Fibroblast of lung (primary cell): ENCODE measurements at places on chromosomes 11 and 22.

- H3K36me3 ChIP-seq, result no peaks in the 10 kb centered on the region
- peak; percentile 3 for DNase-seq
- no peak overlapping the region for H3K27ac ChIP-seq
- H3K4me1 ChIP-seq, result no peaks in the 10 kb centered on the region
Observed at GRCh38 chr11:31045335-31045734, 324.2 kb downstream of the DCDC1 start.

DNA sequence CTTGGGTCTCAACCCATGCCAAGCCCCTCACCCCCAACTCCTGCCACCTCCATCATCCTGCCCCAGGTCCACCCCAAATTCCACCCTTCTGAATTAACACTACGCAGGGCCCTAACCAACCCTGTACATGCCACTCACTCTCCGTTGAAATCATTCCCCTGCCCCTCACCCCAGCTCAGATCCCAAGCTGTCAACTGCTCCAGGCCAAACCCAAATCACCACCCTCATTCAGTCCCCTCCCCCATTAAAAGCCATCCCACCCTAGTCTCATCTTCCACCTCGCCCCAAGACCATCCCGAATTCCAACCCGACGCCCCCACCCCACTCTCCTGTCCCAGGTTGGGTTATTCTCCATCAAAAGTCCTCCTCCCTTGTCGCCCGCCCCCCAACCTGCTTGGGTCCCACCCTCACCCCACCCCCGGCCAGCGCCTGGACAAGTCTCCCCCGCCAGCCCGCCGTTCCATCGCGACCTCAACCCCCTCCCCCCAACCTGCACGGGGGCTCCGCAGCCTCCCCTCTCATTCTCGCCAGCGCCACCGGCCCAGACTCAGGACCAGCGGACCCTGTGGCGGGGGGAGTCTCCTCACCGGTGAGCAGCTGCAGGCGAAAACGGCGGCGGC is 466 bp downstream of the FAM168A start:
- DNase-seq, result no peak
- no peaks in the 10 kb centered on the region for H3K27me3 ChIP-seq
- H3K4me1 ChIP-seq, result peaks cover 4% of the 10 kb centered on the region
- peak overlapping the region; percentile 37 for H3K27ac ChIP-seq

- no peaks in the 10 kb centered on the region for H3K27me3 ChIP-seq
- H3K4me1 ChIP-seq, result peaks cover 18% of the 10 kb centered on the region
- H3K36me3 ChIP-seq, result no peaks in the 10 kb centered on the region
- peak; percentile 99 for DNase-seq
Observed at GRCh38 chr11:65279741-65280440, 18.1 kb downstream of the POLA2 start.

DNA sequence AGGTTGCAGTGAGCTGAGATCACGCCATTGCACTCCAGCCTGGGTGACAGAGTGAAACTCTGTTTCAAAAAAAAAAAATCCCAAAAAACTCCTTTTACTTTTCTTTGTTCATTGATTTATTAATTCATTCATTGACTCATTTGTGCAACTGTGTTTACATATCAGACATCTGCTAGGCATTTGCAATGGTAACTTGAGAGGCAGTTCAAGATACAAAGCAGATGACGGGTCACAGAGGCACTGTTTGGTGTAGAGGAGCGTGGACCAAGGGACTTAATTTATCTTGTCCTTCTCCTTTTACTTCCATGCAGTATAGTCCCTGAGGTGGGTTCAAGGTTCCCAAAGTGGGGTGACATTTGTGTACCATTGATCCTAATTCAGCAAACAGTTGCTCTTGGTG is 71.4 kb downstream of the KIAA1671 start:
- H3K36me3 ChIP-seq, result no peaks in the 10 kb centered on the region
- no peak overlapping the region for H3K27ac ChIP-seq
- H3K4me1 ChIP-seq, result no peaks in the 10 kb centered on the region
- no peak for DNase-seq

DNA sequence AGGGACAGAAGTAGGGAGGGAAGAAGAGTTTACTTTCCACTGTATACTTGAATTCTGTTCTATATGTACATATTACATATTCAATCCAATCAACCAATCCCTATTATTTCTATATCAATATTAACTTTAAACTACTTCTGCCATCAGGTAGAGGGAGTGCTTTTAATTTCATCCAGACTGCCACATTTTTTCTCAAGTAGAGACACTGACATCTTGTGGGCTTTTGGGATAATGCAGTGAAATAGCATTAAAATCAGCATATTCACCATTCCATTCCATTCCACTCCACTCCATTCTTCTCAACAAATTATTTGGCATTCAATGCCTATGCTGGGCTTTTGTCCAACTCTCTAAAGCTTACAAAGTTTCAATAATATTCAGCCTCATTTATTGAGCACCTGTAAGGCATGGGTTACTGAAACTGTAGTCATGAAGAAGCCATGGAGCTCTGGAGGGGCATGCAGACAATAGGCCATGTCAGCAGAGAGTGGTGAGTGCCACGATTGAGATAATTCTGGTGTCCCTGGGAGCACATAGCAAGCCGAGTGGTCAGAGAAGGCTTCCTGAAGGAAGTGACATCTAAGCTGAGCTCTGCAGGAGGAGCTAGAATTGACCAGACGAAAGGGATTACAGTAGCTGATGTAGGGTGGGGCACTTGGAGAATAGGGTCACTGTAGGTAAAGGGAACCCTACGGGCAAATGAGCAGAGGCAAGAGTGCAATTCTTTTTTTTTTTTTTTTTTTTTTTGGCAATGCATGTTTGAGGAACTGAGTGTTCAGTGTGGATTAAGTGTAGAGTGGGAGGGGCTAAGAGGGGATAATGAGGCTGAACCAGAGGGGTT is 12.8 kb upstream of the CLPB start:
- peak; percentile 67 for DNase-seq
- no peak overlapping the region for H3K27ac ChIP-seq
- H3K27me3 ChIP-seq, result peaks cover 2% of the 10 kb centered on the region
- H3K4me1 ChIP-seq, result no peaks in the 10 kb centered on the region
